ENCODE measurements at places on chromosomes 6 and 20.

- DNase-seq = no peak
Measured at GRCh38 chr6:20589266-20589665, 55.0 kb downstream of the CDKAL1 start.

DNA sequence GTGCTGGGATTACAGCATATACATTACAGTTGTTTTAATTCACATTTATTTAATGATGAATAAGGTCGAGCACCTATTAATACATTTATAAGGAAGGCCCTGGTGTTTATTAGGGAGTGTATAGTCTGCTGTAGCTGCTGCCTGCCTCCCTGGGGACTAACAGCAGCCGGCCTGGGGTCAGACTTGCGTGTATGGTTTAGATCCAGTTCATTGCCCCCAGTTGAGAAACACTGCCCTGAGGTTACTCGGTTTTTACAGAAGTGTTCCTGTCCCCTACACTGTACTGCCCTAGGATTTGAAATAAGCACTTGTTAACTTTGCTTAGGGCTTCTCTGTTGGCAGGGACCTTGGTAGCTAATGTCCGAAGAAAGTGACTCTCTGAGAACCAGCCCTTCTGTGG is 4.0 kb downstream of the TTPAL start:
- DNase-seq = no peak

DNA sequence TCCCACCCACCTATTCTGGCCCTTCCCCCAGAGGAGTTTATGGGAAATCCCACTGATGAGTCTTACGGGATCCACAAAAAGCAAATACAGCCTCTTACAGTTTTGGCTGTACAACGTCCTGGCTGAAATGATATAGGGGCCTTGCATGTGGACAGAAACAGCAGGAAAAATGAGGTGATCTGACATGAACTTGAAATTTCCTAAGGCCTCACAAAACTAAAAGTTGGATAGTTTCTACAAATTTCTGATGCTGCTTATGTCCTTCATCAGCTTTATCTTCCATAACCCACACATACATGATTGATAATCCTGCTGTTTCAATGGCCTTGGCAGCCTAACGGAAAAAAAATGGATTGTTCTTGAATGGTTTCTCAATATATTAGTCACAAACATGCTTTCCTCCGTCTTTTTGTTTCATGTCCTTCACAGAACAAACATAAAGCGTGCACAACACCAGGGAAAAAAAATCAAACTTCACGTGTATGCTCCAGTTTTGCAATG is 118.8 kb downstream of the BMP5 start:
- no peak for DNase-seq

GRCh38 chr20:17969884-17970409 is 1.1 kb downstream of the MGME1 start:
- no peak for DNase-seq

GRCh38 chr6:151616600-151616999 is 122.8 kb downstream of the CCDC170 start:
- no peak for DNase-seq
